ENCODE measurements at places on chromosomes 1 and 21.

DNA sequence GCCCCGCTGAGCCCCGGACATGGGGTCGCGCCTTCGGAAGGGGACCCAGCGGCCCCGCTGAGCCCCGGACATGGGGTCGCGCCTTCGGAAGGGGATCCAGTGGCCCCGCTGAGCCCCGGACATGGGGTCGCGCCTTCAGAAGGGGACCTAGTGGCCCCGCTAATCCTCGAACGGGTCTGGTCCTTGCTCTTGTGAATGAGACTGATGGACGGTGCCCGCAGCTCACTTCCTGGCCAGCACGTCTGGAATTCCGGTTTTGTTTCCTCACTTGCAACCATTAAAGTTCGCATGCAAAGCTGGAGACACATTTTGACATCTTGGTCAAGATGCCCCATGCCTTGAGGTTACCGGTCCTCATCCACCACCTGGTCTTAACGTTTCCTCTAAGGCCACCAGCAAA lies 5.6 kb downstream of the WRAP73 start:
- no peak for DNase-seq

- DNase-seq: peak; percentile 73
Observed at GRCh38 chr1:226939438-226940028, 561 bp upstream of the COQ8A start.

DNA sequence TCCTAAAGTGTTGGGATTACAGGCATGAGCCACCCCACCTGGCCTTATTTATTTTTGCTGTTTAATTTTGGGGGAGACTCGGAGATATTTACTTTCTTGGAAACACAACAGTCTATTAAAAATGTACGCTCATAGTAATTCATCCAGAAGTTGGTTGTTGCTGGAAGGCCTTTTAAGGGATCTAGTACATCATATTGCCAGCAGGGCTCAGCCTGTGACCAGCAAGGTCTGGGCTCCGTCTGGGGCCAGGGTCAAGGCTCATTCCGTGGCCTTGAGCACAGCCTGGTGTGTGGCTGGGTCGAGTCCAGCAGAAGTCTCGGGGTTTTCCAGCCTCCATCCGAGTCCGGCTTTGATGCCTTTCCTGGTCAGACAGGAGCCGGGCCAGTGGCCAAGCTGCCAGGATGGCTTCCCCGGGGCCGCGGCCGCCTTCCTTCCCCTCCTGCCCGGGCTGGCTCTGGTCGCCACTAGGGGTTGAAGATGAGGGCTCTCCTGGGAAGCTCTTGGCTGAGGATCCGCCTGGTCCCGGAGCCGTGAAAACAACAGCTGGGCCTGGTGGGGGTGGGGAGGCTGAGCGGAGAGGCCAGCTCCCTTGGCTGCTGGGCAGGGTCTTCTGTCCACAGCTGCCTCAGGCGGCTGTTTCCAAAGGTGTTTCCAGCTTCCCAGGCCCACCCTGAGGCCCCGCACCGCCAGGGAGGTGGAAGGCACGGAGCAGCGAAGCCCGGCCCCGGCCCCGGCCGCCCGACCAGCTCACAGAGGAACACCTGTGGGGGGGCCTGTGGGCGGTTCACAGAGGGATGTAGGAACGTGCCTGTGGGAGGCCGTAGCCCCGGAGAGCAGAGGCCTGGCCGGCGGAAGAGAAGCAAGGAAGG lies 5.1 kb upstream of the VWA1 start:
- peak; percentile 96 for DNase-seq

DNA sequence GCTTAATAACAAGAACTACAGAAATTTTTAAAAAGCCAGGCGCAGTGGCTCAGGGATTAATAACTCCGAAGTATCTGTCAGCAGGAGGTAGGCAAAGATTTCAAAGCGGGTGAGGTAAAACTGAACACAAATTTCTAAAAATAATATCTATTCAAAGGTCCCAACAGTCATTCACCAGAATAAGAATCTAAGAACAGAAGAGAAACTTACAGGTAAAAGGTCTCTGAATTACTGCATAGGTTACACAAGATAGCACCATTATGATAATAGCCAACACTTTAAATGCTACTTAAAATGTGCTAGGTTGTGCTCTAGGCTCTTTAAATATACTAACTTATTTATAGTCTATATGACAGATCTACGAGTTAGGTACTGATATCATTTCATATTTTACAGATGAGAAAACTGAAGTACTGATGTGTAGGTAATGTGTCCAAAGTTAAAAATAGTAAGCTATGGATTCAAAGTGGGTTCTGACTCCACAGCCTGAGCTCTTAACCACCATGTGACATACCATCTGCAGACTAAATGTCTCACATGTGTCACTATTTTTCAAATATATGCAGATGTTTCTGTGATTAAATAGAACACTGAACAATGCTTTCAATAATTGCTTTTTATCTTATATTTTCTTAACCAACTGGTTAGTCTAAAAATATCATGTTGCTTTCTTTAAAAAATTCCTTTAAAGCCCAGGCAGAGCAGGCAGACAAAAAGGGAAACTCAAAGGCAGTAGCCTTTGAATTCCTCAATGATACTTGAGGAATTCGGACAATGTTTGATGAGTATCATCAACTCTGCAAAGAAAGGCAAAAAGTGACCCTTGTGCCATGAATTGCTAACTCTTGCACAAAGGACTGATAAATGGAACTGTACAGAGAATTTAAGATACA lies 80.5 kb upstream of the TTC39A start:
- DNase-seq: no peak

- no peak for DNase-seq
Observed at GRCh38 chr21:33039536-33039935, 13.8 kb downstream of the OLIG2 start.

- DNase-seq: no peak
Observed at GRCh38 chr1:157137408-157138219, 581 bp downstream of the ETV3 start.

DNA sequence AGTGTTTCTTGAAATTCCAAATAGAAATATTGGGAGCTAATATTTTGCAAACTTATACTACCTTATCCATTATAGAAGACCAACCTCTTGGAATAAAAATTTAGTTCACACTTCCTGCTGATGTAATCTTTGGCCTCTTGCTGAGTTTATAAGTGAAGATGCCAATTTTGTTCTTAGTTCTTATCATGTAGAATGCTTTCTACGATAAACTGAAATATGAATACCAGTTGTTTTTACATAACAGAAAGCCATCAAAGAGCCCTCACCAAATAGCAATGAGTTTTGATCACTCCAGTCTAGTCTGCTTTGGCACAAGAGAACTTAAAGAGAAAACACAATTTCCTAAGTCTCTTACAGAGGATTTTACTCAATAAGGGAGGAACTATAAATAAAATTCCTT lies 89.5 kb downstream of the DENND1B start:
- DNase-seq: no peak

- DNase-seq: no peak
Observed at GRCh38 chr1:31199949-31200348, 39.7 kb downstream of the NKAIN1 start.

- DNase-seq: peak; percentile 31
Observed at GRCh38 chr1:43786201-43786958, 79.0 kb downstream of the ST3GAL3 start.

DNA sequence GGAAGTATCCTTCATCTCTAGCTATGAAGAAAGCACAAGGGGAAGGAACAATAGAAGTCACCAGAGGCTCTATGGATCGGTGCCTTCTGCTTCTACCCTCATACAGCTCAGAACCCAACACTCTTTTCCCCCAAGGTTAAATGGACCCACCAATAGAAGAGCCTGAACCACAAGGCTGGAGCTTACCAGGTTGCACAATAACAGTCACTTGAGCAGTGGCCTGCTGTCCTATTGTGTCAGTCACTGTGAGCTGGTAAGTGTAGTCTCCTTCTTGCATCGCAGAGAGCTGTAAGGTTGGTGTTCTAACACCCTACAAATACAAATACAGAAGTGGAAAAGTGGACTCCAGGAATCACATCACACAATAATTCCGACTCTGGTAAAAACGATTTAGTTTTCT lies 103.0 kb downstream of the KIAA0319L start:
- DNase-seq: no peak

DNA sequence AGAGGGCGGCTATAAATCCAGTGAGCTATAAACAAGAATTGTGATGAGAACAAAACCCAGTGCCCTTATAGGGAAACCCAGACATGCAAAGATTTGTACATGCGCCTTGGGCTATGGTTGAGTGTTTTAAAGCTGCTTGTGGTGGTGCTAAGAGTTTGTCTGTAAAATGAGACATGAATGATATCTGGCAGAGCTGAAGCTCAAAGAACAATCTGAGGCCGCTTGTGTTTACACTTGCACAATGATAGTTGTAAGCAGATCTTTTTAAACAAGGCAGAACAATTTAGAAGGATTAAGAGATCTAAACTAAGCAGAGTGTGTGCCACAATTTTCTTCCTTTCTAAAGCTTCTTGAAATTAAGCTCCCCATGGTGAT lies 80.4 kb upstream of the ADAMTS5 start:
- no peak for DNase-seq

GRCh38 chr1:68361346-68361910 lies 88.3 kb downstream of the RPE65 start:
- no peak for DNase-seq

- DNase-seq: no peak
Observed at GRCh38 chr1:1927751-1928150, 8.7 kb upstream of the TMEM52 start.

- DNase-seq: no peak
Observed at GRCh38 chr21:46454634-46455390, 3.9 kb upstream of the DIP2A start.

GRCh38 chr1:111234258-111234657 lies 6.7 kb downstream of the CHI3L2 start:
- DNase-seq: no peak

GRCh38 chr1:100076319-100076718 lies 56.4 kb downstream of the SASS6 start:
- DNase-seq: no peak

DNA sequence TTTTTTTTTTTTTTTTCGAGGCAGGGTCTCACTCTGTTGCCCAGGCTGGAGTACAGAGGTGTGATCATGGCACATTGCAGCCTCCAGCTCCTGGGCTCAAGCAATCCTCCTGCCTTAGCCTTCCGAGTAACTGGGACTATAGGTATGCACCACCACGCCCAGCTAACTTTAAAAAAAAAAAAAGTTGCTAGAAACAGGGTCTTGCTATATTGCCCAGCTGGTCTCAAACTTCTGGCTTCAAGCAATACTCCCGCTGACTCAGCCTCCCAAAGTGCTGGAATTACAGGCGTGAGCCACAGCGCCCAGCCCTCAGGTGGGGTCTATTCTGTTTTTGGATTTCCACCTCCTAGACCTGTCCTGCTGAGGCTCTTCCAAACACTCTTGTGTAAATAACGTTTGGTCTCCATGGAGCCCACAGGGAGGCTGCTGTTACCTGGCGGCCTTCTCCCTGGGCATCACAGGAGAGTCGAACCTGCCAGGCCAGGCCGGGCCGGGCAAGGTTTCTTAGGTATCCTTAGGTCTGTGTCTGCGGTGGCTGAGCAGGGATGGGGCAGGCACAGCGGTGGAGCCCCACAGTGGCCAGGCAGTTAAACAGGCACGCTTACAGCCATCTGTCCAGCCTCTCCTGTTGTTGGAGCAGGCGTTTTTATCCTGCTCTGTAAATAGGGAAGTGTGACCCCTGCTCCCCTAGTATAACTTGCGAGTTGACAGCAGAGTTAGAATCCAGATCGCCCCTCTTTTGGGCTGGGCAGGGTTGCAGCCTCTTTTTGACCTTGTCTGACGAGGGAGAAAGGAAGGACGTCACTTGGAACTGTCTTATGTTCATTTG lies 18.8 kb downstream of the PLEKHM2 start:
- DNase-seq: peak; percentile 49

- DNase-seq: no peak
Observed at GRCh38 chr1:4344065-4344732, 310.2 kb upstream of the AJAP1 start.

DNA sequence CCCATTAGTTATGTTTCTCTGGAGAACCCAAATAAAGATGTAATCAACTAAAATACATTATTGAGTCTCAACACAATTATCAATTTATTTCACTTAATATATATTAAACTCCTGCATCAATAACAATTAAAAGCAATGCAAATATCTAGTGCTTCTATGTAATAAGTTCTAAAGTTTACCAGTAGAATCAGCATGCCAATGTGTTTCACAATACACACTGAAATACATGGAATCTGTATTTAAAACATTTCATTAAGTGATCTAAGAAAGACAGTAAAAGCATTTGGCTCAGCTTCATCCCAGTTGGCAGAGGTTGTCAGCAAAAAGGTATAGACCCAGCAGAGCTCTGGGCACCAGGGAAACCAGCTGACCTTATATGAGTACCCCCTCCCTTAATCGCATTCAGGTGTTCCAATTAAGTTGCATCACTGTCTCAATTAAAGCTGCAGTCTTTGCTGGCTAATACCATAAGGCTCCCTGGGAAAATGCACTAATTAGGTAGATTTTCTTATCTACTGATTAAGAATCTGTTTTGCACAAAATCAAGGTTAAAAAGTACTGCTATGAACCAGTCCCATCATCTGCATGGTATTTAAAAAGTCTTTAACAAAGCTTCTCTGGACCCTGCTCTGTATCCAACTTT lies 63.1 kb downstream of the NIBAN1 start:
- no peak for DNase-seq

DNA sequence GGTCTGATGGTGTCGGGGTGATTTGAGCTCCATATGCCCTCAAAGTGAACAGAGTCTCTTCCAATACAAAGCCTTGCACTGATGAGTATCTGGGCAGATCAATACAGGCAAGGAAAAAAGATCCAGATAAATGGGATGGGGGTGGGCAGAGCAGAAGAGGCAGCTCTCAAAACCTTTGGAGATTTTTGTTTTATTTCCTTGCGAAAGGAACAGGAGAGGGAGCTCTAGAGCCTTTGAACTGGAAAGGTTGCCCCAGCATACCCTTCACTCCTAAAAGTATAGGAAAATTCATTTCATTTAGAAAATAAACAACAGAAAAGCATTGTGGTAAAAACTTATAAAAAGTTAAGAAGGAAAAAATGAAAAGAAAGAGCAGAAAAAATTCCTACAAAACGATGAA lies 31.4 kb upstream of the OLIG2 start:
- DNase-seq: no peak

GRCh38 chr1:211623515-211623914 lies 44.6 kb upstream of the SLC30A1 start:
- no peak for DNase-seq

DNA sequence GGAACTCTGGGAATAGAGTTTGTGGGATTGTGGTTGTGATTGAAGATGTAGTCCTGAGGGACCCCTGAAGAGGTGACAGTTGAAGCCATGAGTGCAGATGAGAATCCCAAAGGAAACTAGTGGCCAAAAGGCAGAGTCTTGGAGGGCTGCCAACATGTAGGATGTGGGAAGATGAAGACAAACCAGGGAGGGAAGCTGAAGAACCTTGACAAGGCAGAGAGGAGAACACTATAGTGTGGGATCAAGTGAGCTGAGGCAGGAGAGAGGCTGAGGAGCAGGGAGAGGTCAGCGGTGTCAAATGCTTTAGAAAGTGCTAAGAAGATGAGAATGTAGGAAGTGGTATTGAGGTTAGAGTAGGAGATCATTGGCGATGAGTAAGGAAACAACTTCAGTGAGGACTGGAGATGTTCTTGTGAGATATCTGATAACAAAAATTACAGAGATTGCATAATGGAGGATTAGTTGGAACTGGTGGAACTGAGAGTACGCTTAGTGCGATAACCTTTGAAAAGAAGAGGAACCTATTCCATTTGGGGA lies 88.5 kb upstream of the VCAM1 start:
- no peak for DNase-seq

Measured in ovary (tissue), 10 donors.